CD8-positive, alpha-beta memory T cell (primary cell): ENCODE measurements at places on chromosomes 11 and 22.

DNA sequence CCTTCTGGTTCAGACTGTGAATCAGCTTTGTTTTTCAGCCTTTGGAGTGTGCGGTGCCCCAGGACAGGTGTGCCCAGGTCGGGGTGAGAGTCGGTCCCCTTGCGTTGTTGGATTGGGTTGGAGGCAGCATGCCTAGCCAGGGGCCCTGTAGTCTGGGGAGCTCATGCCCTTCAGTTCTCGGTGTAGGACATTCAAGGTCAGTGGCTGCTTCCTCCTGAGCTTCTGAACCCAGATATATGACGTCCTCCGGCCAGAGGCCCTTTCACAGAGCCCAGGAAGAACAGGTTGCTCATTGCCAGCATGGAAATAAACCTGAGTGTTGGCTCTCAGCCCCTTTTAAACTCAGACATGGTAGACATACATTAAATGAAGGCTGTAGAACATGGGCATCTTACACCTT is 2.7 kb downstream of the CSRP3 start:
- no peak for DNase-seq

GRCh38 chr22:45720839-45721378 is 49.3 kb downstream of the ATXN10 start:
- no peak for DNase-seq

GRCh38 chr11:40602866-40603552 is 856.4 kb downstream of the LRRC4C start:
- no peak for DNase-seq

GRCh38 chr11:61880454-61880853 is 10.9 kb downstream of the FADS3 start:
- DNase-seq = no peak

DNA sequence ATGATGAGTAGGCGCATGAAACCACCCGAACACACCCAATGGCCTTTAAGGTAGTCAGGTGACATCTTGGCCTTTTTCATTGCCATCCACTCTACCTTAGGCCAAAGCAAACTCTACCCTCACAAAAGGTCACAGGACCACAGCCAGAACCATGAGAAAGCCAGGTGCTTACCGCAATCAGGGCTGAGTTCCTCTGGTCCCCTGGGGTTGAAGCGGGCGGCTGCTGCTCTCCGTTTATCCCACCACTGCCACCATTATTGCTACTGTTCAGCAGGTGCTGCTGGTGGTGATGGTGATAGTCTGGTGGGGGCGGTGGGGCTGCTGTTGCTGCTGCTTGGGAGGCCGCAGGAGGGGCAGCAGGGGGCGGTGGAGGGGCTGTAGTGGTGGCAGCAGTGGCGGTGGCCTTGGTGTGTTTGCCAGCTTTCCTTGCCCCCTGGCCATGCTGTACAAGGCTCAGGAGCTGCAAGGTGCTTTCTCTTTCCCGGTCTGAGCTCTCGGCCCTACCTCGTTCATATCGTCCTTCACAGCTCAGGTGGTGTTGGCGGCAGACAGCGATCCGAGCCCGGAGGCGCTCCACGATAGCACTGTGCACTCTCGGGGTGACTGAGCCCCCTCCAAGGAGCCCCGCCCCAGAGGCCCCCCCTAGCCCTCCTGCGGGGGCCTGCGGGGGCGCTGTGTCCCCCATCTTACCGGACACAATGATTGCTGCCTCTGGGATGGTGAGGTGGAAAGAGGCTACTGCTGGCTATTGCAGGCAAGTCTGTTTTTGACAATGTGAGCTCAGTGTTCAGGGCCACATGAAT is 1.6 kb downstream of the MAML2 start:
- DNase-seq = peak; percentile 65

DNA sequence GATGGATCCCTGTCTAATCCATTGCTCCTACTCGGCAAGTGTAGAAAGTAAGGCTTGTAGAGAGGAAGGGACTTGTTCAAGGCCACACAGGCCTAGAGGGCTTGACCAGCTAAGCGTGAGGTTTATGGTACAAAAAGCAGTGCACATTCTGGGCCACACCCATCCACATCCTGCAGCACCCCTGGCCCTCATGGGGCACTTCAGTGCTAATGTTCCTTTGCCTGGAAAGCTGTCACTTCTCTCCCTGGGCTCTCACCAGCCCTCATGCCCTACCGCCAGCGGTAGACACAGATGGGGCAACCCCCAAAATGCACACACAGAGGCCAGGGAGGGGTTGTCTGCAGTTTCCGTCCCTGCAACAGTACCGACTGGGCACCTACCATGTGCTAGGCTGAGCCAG is 7.1 kb upstream of the MGAT3 start:
- DNase-seq = no peak

DNA sequence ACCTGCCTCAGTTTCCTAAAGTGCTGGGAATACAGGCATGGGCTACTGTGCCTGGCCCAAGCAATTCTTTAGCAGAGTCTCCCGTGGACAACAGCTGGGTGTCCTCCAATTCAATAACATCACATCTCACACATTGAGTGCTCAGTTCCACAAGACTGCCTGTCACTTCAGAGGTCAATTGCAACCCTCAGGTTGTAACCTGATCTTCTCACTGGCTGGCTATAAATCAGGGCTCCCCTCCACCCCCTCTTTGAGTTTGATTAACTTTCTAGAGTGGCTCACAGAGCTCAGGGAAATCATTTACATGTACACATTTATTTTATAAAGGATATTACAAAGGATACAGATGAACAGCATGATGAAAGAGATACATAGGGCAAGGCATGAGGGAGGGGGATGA is 68.1 kb downstream of the MCHR1 start:
- no peak for DNase-seq

DNA sequence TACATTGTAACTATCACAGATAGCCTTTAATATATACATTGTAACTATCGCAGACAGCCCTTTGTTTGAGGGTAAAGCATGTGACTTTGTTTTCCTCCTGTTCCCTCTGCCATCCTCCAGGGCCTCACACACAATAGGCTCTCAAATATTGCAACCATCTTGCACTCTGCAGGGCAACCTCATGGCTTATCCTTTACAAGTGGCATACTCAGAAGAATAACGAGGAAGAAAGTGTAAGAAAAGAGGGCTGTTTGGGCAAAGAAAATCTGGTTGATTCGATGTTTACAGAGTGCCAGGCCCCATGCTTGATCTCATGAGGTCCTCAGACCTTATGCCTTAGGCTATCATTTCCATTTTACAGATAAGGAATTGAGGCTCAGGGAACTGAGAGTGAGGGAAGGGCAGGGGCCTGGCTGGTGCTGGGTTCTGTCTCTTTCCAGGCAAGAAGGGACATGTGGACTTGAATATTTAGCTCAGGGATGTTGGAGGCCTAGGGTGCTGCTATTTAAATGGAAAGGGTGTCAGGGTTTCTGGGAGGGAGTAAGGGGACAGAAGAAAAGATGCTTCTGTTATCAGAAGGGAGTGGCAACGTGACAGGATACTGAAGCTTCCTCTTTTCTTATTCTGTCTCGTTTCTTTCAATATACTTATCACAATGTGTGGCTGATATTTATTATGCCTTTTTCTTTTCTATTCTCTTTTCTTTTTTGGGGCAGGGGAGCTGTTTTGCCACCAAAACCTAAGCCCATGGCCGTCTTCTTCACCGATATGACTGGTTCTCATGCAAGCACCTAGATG is 1.1 kb upstream of the SAMM50 start:
- DNase-seq = no peak

- no peak for DNase-seq
Measured at GRCh38 chr22:47034905-47035419, 272.5 kb downstream of the TBC1D22A start.

- DNase-seq = no peak
Measured at GRCh38 chr22:20080776-20081654, 974 bp downstream of the DGCR8 start.

DNA sequence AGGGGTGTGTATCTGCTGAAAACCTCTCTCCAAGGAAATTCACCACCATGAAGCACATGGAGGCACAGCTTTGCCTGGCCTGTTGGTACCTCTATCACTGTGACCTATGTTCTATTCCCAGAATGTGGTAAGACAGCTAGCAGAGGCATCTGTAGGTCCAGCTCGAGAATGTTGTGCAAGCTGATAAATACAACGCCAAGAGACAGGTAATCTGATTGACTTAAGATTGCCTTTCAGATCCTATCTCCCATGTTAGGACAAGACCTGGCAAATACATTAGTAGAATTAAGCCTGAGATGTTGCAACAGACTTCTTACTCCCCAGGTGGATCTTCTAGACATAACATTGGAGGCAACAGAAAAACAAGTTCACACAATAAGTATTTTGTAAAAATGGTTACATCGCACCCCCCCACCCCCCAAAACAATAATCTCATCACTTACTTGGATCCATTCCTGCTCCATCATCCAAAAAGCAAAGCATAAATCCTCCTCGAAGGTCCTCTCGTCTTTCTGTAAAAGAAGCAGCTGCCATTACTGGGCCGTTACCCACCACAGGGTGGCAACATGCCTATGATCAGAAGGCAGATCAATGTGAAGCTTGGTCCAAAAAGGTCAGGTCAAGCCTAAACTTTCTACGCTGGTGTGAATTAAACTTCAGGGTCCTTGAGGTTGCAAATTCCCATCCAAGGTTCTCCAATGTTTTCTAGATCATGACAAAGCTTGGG is 18.5 kb downstream of the MORC2 start:
- no peak for DNase-seq

DNA sequence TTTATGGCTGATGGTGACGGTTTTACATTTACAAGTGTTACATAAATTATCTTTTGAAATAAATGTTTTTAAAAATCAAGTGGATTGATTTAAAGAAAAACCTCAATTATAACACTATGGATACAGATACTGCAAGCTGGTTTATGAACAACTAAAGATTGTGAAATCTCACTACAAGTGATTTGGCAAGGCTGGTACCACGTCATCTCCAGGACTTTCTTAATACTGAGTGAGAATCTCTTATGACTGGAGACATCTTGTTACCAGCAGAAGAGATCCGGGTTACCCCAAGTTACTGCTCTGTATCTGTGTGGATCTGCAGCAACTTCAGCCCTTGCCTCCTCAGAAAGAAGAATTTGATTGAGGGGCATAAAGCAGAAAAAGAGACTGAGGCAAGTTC is 452.9 kb downstream of the MN1 start:
- no peak for DNase-seq

GRCh38 chr22:27971926-27972325 is 52.9 kb upstream of the PITPNB start:
- DNase-seq = no peak

DNA sequence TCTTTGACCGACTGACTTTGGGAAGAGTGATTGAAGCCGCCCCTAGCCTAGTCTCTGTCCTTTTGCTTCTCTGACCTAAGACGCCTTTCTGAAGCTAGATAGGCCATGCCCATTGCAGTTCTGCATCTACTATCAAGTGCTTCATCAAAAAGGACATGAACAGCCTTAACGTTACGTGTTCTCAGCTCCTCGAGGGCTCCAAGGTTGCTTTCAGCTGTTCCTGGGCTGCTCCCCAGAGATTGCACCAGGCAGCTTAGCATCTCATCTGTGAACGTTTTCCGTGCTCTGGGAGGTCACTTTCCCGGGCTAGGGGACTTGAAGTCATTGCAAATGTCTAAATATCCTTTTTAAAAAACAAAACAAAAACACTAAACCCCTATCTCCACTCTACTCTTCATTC is 13.9 kb downstream of the MICAL2 start:
- no peak for DNase-seq

- DNase-seq = no peak
Measured at GRCh38 chr11:126391286-126391954, 35.9 kb downstream of the ST3GAL4 start.

GRCh38 chr11:83601201-83601913 is 315.2 kb upstream of the CCDC90B start:
- no peak for DNase-seq

DNA sequence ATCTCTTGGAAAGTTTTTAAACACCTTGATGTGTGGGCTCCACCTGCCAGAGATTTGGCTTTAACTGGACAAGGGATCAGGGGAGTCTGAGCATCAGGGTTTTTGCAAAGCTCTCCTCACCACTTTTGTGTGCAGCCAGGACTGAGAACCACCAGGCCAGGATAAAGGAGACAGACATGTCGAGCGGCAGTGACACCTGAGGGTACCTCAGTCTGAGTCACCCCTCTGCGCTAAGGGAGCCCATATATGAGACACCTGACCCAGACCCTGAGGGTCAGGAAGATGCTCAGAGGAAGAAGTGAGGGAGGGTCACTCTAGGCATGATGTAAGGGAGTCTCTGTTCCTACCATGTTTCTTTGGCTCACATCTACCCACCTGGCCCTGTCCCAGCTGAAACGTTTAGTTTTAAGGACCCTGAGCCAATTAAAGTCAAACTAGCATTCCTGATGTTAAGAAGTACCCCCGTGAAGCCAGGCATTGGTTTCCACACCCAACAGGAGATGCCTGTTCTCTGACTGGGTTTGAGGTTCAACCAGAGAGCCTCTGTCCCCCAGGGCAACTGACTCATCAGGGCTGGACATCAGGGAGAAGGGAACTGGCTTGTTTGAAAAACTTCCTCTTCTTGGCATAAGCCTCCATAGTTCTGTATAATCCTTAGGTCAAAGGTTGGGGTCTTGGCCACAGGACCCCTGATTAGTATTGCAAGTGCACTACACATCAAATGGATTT is 72.4 kb upstream of the BIRC3 start:
- no peak for DNase-seq

DNA sequence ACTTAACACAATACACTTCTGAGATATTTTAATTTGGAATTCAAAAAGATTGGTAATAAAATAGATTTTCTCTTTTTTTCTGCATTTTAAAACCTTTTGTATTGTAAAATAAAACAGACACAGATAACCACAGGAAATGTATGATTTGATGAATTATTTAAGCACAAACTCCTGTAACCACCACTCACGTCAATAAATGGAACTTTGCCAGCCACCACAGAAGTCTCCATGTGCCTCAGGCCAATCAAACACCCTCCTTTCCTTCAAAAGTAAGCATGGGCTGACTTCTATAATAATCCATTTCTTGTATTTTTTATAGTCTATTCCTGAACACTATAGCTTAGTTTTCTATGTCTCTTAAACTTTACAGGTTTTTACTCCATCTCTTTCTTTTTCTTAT is 721.7 kb downstream of the DLG2 start:
- DNase-seq = no peak

DNA sequence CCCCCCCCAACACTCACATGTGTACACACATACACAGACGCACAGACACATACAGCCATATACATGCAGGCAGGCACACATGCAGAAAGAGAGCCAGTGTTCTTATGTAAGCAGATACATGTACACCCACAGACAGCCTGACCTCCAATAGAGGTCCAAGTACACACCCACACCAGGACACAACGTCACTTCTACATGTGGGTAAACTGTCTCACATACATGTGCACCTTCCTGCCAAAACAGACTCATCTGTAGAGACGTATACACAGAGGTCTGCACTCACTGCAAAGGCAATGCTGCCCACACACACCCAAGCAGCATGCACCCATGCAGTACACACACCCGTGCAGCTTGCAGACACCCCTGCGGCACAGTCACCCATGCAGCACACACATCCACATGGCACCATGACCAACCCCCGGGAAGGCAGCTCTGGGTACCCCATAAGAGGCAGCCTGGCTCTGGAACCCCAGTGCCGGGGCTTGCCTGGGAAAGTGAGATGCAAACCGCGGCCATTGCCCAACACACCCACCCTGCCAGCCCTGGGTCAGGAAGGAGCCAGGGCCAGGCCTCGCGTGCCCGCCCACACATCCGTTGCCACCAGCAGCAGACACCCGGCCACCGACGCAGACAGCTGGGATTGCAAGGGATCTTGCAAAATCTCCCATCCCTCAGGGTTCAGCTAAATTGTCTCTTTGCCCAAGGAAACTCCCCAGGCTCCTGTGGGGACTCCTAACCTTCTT is 10.1 kb downstream of the CASTOR1 start:
- DNase-seq = no peak

- no peak for DNase-seq
Measured at GRCh38 chr11:94832604-94833235, 64.6 kb downstream of the AMOTL1 start.
